ENCODE measurements at places on chromosomes 2 and 18.

DNA sequence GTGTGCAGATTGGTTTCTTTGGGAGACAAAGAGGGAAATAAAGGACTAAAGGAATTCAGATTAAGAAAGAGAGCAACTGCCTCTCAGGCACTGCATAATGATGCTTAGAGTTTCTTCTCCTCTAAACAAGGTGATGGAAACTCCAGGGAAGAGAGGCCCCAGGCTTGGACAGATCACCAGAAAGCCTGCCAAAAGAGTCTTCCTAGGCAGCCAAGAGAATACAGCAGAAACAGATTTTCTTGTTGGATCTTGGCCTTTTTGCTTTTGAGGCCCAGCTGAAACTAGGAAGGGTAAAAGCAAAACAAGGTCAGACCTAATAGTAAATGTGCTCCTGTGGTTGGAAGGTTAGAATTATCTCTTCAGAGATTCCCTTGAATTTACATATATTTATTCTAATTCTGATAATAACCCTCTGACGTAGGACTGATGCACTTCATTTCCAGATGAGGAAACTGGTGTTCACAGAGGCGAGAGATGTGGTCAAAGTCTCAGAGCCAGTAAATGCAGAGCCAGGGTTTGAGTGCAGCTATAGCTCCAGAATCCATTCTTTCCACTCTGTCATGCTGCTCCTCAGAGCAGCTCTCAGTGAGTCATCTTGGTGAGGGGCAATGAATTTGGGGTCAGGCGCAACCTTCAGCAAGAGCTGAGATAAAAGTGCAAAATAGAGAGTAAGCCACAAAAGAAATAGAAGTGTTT lies 142.3 kb upstream of the FBXO11 start:
- DNase-seq, result no peak

DNA sequence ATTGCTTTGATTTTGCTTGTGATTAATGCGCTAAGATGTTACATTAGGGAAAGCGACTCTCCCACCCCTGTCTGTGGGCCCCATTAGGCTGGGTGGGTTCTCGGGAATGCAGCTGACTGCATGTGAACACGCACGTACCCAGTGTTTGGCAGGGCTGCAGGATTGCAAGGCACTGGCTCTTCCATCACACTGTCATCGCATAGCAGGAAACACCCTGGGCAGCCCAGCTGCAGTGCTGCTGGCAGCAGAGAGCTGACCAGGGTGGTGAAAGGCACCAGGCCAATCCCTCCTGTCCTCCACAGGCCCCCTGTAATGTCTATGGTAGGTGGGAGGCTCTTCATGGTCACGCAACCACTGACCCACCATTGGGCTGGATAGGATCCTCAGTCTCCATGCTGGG lies 34.4 kb upstream of the FZD7 start:
- DNase-seq, result no peak

DNA sequence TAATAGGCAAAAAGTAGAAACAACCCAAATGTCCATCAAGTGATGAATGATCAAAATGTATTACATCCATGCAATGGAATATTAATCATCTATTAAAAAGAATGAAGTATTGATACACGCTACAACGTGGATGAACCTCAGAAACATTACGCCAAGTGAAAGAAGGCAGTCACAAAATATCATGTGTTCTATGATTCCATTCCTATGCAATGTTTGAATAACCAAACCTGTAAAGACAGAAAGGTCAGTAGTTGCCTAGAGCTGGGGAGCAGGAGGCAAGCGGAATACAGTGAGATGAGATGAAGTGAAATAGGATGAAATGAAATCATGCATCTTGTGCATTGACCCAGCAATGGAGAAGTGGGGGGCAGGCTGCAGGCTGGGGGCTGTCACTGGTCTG lies 17.9 kb upstream of the COL6A3 start:
- DNase-seq, result no peak

GRCh38 chr2:141384676-141385075 lies 746.1 kb downstream of the LRP1B start:
- no peak for DNase-seq

DNA sequence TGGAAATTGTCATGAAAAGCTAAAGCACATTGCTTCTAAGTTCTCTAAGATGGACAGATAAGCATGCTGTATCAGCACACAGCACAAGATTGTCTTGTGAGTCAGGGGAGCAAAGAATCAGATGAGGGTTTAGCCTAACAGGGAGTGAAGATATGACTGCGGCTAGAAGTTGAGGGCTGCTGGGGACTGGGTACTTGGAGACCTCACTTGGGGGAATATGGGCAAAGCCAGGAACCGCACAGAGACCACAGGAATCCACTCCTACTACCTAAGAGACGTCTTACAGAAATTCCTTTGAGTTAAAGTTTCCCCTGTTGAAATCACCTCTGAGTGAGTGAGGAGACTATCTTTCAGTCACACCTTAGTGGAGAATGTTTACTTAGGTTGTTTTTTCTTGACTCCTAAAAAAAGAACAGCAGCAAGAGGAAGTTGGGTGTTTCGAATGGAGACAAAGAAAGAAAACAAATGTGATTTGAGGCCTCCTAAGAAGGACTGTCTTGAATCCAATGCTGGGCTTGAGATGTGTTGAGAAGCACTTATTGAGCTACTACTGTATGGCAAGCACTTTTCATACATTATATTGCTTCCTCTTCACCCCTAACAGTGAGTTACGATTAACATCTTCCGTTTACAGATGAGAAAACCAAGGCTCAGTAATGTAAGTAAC lies 100.7 kb downstream of the ANKRD44 start:
- peak; percentile 47 for DNase-seq

GRCh38 chr2:144708626-144709025 lies 188.7 kb upstream of the ZEB2 start:
- DNase-seq, result no peak

DNA sequence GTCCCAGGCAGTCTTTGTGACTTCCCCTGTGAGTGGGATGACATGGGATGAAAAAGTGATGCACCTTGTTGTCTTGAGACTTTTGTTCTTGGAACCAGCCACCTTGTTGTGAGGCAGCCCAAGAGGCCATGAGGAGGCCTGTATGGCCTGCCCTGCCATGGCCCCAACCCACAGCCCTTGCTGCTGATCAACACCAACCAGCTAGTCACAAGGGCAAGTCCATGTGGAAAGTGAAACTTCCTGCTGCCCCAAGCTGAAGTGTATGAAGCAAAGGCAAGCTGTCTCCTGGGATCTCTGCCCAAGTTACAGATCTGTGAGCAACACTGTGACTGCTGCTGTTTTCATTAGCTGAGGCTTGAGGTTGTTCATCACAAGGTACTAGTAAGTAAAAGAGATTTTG lies 21.6 kb downstream of the TMEM18 start:
- DNase-seq, result no peak

DNA sequence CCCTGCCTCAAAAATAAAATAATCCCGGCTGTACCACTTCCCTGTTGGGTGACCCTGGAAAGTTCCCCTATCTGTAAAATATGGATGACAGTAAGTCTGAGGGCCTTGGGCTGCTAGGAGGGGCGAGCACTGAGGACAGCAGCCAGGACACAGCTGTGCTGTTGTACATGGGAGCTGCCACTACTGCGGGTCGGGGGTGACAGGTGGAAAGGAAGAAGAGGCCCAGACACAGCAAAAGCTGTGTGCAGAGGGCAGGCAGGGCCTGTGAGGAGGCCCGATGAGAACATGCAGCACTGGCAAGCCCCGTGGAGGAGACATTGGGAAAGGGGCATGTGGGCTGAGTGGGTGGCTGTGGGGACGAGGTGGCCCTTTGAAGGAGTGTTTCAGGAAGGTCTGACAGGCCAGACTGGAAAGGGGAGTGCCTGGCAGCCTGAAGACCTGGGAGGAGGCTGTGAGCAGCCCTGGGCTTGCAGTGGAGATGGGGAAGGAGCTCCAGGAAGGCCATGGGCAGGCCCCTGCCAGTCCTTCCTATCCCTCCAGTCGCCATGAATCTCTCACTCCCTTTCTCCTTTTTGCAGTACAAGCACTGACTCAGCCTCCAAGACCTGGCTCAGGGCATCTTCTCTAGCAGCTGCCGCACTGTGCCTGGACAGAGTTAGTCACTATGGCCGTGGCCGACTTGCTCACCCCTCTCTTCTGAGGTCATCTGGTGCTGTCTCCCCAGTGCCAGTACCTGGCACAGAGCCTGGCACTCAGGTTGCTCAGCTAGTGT lies 28.9 kb upstream of the SEMA4C start:
- DNase-seq, result no peak

- DNase-seq, result no peak
Measured at GRCh38 chr2:39772812-39773152, 6.3 kb downstream of the THUMPD2 start.

DNA sequence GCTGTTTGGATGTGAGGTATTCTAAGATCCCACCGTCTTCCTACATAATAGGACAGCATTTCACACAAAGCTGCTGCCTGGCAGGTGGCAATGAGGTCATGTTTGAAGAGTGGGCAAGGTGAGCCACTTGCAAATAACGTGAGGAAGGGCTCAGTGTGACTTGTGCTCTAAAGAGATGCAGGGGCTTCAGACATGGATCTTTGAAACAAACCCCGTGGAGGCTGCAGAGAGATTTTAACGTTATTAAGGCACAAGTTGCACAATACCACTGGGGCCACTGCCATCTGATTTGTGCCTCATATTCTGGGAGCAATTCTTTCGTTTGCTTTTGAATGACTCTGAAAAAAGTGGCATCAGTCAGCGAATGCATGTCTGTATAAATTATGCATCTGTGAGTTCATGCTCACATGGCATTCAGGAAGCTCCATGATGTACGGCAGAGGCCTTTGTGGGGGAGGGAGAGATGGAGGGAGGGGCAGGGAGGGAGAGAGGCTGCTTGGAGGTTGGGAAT lies 362.0 kb downstream of the SOX11 start:
- DNase-seq, result no peak

DNA sequence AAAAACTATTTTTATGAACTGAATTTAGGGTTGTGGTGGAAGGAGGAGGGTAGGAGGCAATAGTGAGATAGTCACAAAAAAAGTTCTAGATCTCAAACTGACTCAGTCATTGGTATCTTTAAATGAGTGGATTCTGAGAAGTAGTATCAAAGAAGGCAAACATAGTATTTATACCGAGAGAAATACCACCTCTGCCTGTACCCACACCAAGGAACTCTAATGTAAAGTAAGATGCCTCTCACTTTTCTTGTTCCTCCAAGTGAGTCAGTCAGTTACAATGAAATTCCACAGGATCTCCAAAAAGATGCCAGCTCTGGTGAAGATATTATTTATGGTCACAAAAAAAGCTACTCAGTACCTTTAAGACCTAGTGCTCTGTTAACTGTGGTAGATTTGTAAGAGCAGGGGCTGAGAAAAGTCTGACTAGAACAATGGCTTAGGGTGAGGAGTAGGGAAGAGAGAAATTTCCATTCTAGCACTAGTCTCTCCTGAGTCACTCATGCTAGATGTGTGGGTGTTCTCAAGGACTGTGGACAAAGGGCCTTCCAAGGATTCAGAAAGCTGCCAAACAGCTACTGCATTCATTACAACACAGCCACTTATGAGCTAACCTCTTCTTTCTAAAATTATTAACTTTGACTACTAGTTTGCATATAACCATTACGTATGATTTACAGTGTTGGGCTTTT lies 36.3 kb downstream of the YWHAQ start:
- DNase-seq, result no peak

DNA sequence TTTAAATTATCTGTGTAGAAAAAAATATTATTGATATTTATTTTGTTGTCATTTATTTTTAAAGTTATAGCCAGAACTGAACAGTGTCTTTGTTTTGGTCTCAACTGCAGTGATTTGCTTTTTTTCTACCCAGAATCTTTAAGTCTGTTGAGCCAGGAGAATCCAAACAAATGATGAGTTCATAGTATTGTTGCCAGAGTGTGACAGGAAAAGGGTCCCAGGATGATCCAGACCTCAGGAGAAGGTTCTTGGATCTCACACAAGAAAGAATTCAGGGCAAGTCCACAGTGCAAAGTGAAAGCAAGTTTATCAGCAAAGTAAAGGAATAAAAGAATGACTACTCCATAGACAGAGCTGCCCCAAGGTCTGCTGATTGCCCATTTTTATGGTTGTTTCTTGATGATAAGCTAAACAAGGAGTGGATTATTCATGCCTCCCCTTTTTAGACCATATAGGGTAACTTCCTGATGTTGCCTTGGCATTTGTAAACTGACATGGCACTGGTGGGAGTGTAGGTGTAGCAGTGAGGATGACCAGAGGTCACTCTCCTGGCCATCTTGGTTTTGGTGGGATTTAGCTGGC lies 127.1 kb downstream of the AGPS start:
- no peak for DNase-seq

DNA sequence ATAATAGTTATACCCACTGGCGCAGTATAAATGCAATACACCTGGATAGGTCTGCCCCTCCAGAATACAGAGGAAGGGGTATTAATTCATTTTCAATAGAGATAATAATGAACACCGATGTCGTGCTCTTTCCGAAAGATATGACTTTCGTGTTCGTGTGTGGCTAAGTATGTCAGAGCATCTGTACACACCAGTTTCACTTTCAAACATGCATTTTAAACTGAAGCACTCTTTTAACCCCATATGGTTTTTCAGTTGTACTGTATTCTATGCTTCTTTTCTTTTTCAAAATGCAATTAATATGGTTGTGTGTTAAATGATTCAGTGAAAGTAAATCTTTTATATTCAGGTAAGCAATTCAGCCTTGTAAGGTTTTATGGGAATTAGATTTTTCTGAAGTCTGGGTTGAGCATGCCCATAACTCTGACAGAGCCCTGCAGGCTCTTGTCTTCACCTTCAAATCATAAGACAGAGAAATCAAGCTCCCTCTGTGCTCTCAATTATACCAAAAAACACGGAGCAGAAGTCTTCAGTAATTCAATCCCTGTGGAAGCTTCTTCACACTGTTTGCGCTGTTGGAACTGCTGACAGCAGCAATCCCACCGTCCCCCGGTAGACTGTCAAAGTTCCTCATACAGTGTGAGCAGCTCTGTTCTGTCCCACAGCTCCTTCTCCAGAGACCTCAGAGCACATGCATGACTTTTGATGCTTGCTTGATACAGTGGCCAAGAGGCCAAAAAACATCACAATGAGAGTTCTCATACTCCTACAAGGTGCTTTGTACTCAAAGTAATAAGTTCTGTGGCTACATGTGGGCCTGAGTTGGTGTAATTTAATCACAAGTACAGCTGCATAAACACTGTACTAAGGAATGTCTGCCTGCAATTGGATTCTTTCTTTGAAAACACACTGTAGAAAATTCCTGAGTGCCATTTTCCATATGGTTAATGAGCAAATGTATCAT lies 186.8 kb downstream of the ZNF521 start:
- DNase-seq, result no peak

DNA sequence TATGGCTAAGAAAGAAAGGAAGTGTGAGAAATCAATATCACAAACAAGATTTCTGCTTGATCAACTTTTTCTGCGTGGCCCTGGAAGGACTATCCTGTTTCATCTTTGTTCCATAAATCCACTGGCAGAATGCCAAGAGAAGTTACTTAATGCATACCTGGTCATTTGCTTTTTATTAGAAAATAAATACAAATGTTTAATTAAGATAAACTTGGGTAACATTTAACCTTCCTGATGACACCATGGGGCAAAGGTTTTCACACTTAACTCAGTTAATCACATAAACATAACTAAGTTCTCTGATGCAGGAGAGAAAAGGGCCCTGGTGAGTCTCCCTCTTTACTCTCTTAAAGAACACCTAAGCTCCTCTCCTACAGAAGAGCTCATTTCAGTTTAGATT lies 203.3 kb downstream of the AFF3 start:
- no peak for DNase-seq

Data from CD4-positive, alpha-beta T cell treated with Interleukin-6 for 4 hours (primary cell).